ENCODE measurements at places on chromosomes 3 and 15.

- no peak for DNase-seq
Observed at GRCh38 chr3:172155897-172156585, 116.7 kb downstream of the FNDC3B start.

- no peak for DNase-seq
Observed at GRCh38 chr15:75027551-75027950, 4.2 kb downstream of the PPCDC start.

DNA sequence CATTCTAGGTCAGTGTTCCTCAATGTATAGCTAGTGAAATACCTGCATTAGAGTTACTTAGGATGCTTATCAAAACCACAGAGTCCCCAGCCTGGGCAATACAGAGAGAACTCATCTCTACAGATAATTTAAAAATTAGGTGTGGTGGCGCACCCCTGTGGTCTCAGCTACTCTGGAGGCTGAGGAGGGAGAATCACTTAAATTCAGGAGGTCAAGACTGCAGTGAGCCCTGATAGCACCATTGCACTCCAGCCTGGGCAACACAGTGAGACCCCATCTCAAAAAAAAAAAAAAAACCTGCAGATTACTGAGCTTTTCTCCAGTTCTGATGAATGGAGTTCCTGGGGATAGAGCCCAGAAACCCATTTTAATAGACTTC, 10.1 kb upstream of the MINDY2 start:
- DNase-seq = no peak

DNA sequence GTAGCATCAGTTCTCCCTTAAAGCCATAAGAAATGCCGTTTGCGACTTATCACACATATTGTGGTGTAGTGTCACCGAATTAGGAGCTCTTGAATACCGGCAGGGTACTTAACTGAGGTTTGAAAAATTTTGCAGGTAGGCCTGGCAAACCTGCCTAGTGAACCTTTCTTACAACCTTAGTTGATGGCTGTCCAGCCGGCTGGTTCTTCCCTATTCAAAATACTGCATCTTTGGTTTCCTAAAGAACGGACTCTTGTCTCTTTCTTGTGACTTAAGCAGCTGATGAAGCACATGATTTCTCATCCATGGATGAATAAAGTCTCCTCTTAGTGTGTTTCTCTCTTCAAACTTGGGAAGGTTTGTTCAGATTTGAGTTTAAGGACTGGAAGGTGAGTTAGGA, 1.5 kb downstream of the RAB7A start:
- DNase-seq = no peak

- no peak for DNase-seq
Observed at GRCh38 chr15:63176302-63176701, 13.1 kb upstream of the RAB8B start.

DNA sequence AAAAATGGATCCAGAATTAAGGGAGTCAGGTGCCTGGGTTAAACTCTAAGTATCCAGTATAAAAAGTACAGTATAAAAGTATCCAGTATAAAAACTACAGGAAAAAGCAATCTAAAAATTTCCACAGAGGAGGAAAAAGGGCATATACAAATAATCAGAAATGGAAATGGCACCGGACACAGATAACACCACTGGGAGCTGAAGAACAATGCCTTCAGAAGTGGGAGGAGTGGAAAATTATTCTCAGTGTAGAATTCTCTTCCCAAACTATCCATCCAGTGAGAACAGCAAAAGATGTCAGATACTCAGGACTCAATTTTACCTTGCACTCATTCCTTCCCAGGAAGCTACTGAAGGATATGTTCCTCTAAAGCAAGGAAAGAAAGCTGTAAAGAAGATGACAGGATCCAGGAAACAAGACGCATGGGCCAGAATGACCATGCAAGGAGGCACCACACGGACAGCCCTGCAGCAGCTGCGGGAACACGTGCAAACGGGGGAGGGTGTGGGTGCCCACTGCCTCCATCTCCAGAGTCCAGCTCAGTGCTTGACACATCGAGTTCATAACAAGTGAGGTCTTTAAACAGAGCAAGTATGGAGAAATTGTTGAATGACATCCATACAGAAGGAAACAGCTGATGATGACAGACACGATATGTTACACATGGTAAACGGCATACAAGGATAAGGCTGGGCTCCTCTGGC, 68.5 kb downstream of the CHSY1 start:
- DNase-seq = no peak

DNA sequence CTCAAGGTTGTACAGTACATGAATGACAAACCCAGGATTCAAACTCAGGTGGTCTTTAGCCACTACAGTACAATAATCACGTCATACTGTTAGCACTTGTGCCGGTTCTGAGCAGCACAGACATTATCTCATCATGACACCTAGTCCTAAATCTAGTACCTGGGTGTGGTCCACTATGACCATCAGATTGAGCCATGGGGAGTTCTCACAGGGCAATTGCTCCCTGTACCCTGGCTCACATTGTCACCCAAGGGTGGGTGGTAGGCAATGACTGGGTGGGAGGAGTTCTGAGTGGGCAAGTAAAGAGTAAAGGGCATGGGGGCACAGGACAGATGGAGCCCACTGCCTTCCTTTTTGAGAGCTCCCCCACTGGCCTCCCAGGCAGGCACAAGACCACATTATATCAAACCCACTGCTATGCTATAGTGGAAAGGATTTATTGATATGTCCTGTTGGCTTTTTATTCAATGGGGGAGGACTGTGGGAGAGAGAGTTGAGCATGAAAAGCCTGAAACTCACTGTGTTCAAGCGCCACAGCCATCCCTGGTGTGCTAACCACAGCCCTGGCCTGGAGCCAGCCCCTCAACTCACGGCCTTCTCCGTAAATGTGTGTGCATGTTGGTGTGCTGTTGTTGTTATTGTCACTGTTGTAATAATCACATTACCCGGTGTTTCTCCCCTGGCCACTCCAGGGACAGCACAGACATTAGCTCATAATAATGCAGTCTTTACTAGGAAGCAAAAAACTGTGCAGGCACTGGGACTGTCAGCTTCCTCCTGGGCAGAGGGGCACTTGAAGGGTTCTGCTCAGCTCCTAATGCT, 27.3 kb downstream of the ADCY5 start:
- peak; percentile 41 for DNase-seq

- DNase-seq = no peak
Observed at GRCh38 chr15:88874684-88875083, 20.7 kb downstream of the HAPLN3 start.

DNA sequence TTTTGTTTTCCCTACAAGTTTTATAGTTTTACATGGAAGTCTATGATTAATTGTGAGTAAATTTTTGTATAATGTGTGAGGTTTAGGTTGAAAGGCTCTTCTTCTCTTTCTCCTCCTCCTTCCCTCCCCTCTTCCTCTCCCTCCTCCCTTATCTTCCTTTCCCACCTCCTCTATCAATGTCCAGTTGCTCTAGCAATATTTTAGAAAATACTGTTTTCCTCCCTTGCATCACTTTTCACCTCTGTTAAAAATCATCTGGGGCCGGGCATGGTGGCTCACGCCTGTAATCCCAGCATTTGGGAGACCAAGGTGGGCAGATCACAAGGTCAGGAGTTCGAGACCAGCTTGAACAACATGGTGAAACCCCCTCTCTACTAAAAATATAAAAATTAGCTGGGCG, 119.4 kb downstream of the FNDC3B start:
- DNase-seq = no peak

- no peak for DNase-seq
Observed at GRCh38 chr3:141064255-141064926, 13.2 kb downstream of the SPSB4 start.

DNA sequence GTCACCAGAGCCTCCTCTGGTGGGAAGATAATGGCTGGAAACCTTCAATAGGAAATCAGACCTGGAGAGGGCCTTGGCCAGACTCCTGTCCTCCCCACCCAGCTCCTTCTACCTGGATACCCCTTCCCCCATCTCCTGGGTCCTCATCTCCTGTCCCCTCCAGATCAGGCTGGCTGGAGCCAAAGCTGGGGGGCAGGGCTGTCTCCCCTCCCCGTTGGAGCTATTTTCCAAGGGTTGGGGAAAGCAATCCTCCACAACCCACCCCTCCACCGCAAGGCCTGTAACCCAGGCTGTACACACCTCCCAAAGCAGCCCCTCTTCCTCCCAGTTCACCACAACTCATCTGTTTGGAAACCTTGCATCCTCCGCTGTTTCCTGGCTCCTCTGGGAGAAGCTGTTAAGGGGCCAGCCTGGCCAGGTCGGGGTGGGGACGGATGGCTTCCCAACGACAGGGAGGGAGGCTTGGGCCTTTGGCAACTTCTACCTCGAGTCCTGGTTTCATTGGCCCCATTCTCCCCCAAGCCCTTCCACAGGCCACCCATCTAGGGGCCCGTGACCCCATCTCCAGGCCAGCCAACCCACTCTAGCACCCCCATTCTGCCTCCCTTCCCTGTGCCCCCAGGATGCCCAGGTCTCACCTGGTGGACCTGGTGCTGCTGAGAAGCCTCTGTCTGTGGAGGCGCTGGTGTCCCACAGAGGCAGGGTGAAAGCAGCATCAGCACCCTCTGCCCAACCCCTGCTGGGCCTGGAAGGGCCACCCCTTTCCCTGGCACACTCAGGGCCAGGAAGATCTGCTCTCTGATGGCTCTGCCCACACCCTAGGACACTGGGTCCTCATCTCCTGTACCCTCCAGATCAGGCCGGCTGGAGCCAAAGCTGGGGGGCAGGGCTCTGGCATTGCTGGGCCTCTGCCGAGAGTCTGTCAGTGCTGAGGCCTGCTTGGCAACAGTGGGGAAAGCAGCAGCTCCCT, 22.1 kb upstream of the GOLGA6C start:
- no peak for DNase-seq

GRCh38 chr3:119120480-119120879, 25.5 kb upstream of the TEX55 start:
- DNase-seq = no peak

DNA sequence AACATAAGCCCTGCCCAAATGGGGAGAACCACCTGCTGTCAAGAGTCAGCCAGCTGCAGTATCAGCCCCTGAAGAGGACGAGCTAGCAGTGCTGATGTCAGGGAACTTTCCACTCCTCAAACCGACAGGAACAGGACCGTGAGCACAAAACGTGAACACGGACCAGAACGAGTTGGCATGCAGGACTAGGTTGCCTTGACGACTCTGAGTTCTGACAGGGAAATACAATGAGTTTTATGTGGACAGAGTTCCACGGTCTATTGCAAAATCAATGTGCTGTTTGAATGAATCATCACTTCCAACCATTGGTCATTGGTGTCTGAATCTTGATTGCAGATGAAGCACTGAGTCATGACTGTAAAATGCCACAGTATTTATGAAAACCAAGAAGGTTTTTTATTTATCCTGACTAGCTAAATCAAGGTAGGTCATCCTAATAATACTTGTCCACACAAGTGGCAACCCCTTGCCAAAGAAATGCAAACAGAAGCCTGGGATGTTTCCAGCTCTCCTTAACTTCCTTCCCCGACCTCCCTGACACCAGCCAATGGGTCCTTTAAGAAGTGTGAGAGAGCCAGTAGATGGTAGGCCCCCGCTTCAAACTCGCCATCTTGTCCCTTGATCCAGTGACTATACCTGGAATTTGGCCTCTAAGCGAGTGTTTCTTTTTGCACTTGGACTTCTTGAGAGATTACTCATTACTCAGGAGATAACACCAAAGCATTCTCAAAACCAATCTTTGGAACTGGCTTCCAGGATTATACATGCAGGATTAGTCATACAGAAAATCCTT, 119.6 kb downstream of the ASB7 start:
- DNase-seq = no peak

GRCh38 chr3:88105325-88105724, 44.4 kb upstream of the C3orf38 start:
- no peak for DNase-seq

- DNase-seq = no peak
Observed at GRCh38 chr3:48225587-48225986, 2.3 kb downstream of the CAMP start.

- DNase-seq = no peak
Observed at GRCh38 chr3:37813403-37813802, 48.3 kb upstream of the CTDSPL start.

DNA sequence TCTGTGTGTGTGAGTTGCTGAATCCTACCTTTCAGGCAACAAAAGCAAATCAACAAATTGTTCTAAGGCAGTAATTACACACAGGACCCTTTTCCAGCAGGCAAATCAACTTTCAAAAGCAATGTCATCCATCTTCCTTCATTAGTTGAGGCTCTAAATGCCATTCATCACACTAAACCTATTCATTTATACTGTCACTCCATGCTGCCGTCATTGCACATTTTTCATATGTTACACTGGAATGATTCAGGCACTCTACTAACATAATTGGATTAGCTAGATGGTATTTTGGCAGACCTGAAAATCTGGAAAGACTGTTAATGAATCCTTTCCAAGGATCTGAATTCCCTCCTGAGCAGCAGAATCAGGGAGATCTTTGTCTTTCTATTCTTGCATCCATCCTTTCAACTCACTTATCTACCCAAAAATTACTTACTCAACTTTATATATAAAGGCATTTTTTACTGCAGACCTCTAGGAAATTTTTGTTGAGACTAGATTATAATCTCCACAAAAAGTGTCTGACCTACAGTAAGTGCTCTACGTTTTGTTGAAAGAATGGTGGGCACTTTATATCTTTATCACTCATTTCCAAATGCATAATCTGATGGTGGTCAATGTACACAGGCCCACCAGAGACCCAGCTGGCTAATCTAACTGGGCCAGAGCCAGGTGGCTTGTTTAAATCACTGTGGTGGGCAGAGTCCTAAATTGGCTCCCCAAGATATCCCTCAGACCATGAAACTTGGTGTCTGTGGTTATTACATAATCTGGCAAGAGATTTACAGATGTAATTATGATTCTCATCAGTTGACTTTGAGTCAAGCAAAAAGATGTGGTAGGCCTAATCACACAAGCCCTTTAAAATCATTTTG, 25.0 kb downstream of the MIX23 start:
- DNase-seq = no peak

GRCh38 chr3:51982352-51982837, 940 bp upstream of the ACY1 start:
- peak; percentile 42 for DNase-seq

DNA sequence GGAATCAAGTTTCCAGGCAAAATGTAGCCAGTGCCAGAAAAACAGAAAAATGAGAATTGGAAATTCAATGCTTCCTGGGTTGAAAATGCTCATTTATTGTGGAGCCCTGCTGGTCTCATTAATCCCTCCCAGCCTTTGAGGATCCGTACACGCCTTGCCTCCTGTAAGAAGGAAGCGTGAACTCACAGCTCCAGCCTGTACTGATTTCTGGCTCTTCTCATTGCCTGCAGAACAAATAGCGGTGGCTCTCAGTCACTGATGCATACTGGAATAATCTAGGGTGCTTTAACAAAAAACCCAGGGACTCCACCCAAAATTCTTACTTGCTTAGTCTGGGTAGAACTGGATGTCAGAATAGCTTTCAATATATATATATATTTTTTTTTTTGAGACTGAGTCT, 29.3 kb upstream of the SLC24A5 start:
- no peak for DNase-seq
